ENCODE measurements at places on chromosomes 3 and 15.

GRCh38 chr15:53530761-53531160, 228.7 kb downstream of the WDR72 start:
- DNase-seq: no peak

GRCh38 chr15:53133255-53133850, 343.2 kb upstream of the ONECUT1 start:
- no peak for DNase-seq

DNA sequence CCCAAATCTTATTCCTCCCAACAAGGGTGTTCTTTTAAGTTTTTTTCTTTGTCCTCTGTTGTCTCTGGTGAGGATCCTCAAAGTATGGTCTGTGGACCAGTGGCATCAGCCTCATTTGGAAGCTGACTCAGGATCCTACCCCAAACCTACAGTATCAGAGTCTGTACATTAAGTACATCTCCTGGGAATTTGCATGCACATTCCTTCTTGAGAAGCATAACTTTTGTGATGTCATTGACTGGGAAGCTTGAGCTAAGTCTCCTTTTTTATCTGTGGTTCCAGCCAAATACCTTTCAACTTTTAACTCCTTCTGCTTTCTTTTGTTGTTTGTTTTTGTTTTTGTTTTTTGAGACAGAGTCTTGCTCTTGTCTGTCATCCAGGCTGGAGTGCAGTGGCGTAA, 40.5 kb downstream of the ARMC8 start:
- no peak for DNase-seq

GRCh38 chr3:129616291-129616690, 9.8 kb upstream of the PLXND1 start:
- no peak for DNase-seq

- peak; percentile 11 for DNase-seq
These were observed 49.3 kb downstream of the HACD2 start for GRCh38 chr3:123535580-123535979.

GRCh38 chr15:34434627-34435305, 2.8 kb downstream of the GOLGA8A start:
- DNase-seq: no peak

GRCh38 chr3:157226173-157226847, 66.4 kb upstream of the CCNL1 start:
- DNase-seq: peak; percentile 71

GRCh38 chr3:50237133-50237651, 1.2 kb downstream of the GNAI2 start:
- peak; percentile 48 for DNase-seq

GRCh38 chr15:73836845-73837244, 36.5 kb upstream of the TBC1D21 start:
- DNase-seq: no peak

GRCh38 chr3:164918905-164919304, 159.4 kb downstream of the SI start:
- DNase-seq: no peak

GRCh38 chr3:42035816-42036482, 55.2 kb upstream of the TRAK1 start:
- no peak for DNase-seq

GRCh38 chr3:23826382-23827064, 20.8 kb downstream of the UBE2E1 start:
- peak; percentile 61 for DNase-seq

- DNase-seq: no peak
These were observed 52.6 kb downstream of the CCK start for GRCh38 chr3:42213417-42213816.

GRCh38 chr3:53223025-53223424, 32.8 kb downstream of the TKT start:
- DNase-seq: no peak

GRCh38 chr3:59549962-59550361, 500.1 kb upstream of the CFAP20DC start:
- DNase-seq: no peak

GRCh38 chr15:89680282-89680873, 1.2 kb upstream of the PLIN1 start:
- no peak for DNase-seq
